ENCODE measurements at places on chromosomes 2 and 18.

GRCh38 chr2:120546048-120546864 lies 189.4 kb upstream of the GLI2 start:
- peak; percentile 65 for DNase-seq

- no peak for DNase-seq
Measured at GRCh38 chr2:16506366-16506765, 159.3 kb downstream of the CYRIA start.

GRCh38 chr2:27724191-27724590 lies 47.3 kb upstream of the MRPL33 start:
- DNase-seq, result no peak

- no peak for DNase-seq
Measured at GRCh38 chr2:147560810-147561535, 283.9 kb upstream of the ACVR2A start.

DNA sequence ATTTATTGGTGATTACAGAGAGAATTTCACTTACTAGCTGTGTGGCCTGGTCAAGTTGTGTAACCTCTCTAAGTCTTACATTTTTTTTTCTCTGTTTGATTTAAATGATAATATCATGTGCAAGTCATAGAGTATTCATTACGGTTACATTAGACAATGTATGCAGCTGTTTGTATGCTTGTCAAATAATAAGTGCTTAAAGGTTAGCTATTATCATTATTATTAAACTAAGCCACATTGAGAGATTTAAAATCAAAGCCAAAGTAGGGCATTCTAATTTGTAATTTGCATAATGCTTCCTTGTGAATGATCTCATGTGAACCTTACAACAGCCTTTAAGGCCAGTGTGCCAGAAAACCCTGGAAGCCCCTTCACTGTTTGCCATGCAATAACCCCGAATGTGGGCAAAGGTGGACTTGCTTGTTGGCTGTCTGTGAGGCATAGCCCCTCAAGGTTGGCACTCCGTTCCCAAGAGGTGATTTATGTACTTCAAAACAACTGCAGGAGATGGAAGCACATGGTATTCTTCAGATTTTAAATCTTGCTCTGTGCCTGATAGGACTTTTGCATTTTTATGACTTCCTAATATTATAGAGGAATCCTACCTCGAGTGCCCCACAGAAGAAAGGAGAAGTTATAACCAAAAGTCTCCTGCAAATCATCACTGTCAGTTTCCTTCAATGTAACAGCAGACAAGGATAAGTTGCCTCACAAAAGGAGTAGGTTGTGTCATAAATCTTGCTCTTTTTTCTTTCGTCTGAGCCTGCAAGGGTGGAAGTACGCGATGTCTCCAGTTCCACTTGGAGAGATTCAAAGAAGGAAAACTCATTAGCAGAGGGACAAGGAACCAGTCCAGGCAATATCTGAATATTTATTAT lies 272.0 kb downstream of the TGIF1 start:
- DNase-seq, result no peak

DNA sequence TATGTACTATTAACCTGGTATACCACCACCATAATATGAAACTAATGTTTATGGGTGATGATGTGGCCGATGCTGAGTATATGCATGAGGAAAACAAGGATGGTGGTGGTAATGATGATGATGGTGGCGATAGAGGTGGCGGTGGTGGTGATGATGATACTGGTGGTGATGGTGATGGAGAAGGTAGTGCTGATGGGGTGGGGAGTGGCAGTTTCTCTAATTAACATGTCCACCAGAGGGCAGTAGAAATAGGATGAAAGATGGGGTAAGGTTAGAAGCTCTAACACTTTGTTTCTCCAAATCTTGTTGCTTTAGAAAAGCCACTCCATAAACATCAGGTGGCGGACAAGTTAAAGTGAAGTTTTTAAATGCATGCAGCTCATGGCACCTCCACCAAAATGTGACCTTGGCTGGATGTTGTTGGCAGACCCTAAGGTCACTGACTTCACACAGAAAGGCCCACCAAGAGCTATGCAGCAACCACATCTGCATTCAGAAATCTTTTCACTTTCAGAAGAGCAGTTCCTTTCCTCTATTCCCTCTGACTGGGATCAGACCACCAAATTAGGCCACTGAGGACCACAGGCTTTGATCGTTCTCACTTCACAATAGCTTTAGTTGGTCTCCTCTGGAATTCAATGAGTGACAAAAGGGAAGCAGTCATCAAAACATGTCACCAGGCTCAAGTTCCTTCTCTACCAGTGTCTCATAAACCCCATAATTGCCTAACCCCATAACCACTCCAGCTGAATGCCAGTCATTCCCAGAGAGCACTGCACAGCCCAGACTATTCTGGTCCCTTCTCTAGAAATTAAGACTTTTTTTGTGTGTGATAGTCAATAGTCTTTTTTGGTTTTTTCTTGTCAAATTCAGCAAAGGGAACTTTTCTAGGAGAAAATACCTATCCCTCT lies 7.5 kb upstream of the BCL11A start:
- DNase-seq, result no peak

DNA sequence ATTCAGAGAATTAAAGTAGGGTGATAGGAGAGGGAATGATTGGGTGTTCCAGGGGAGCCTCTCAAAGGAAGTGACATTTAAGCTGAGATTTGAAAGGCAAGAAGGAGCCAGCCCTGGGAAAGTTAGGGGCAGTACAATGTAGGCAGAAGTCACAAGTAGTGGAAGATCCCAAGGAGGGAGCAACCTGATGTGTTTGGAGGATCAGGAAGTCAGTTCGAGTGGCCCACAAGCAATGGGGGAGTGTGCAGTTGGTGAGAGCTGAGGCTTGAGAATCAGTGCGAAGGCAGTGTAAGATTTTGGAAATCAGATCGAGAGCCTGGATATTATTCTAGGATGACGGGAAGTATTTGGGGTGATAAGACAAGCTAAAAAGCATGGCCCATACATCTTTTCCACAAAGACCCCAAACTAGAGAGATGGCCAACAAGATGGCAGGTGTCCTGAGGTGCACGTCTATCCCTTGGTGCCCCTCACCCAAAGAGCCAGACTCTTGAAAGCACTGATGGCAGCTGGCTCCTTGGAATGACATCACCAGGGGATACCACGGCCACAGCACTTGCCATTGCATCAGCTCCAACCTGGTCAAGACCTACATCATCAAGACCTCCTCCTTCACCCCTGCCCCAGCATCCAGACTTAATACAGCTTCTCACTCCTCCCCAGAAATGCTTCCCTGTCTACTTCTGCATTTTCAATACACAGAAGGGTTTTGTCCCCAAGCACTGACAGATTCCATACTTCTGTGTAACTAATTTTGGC lies 127.3 kb downstream of the BCL2 start:
- DNase-seq, result no peak

- no peak for DNase-seq
Measured at GRCh38 chr2:119157850-119158511, 570 bp downstream of the C1QL2 start.

DNA sequence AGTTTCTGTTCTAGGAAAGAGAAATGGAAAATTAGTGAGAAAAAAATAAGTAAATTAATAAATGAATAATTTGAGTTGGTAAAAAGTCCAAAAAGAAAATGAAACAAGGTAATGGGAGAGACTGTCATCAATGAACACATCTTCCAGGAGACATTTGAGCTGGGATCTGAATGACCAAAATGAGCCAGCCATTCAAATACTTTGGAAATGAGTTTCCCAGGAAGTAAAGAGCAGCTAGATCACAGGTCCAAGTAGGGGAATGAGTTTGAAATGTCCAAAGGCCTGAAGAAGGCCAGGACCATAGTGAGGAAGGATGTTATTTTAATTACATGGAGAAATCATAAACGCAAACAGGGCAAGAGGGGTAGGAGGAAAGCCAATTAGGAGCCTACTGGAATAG lies 6.6 kb upstream of the DNAH7 start:
- DNase-seq, result no peak

DNA sequence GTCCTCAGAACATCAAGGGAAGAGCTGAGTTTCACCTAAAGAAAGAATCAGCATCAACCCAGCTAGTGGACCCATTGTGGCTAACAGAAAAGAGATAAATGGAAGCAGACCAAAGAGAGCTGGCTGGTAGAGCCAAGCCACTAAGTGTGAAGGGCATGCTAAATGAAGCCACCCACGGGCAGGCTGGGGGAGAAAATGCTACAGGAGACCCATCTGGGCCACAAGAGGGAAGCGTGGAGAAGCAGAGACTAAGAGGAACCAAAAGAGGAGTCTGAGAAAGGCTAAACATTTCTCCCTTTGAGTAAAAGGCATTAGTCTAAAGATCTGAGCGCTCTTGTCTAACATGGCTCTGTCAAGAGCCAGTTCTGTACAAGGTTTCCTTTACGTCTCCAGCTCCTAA lies 15.8 kb downstream of the CWC22 start:
- DNase-seq, result no peak

DNA sequence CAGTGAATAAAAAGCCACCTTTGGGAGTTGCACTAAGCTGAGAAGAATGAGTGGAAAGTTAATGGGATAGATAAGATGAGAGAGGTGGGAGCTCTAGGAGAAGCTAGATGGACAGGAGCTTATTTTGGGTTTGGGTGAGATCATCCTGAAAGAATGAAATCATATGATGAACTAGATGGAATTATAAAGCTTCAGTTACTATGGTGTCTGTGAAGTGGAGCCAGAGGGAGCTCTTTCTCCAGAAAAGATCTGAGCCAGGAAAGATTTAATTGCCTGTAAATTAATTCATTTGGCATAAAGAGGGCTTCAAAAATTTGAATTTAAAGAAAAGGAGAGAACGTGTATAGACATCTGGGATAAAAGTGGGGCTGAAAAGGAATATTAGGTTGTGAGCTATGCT lies 10.3 kb downstream of the DNAH6 start:
- no peak for DNase-seq

- DNase-seq, result no peak
Measured at GRCh38 chr2:9166579-9167377, 39.8 kb upstream of the ASAP2 start.

DNA sequence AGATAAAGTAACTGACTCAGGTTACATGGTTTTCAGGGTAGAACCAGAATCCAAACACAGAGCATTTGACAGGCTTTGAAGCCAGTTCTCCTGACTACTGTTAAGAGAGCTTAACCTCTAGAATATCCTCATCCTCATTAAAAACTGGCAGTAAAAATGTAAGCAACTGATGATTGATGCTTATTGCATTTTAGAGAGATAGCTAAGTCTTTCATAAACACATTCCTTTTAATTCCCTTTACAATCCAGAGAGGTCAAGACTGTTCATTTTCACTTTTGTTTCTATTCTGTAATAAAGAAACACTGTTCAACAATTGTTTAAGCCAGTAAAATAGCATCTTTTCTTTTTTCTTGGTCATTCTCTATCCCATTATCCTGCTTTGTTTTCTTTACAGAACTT lies 53.9 kb upstream of the RAB27B start:
- no peak for DNase-seq

GRCh38 chr18:48834413-48835031 lies 116.2 kb downstream of the SMAD7 start:
- DNase-seq, result peak; percentile 66

- no peak for DNase-seq
Measured at GRCh38 chr2:60352491-60353405, 200.7 kb downstream of the BCL11A start.

GRCh38 chr2:172358691-172359556 lies 68.5 kb upstream of the ITGA6 start:
- no peak for DNase-seq

- DNase-seq, result no peak
Measured at GRCh38 chr18:1446765-1447164, 542.1 kb downstream of the ADCYAP1 start.

GRCh38 chr2:44715671-44716081 lies 225.8 kb upstream of the SIX3 start:
- peak; percentile 31 for DNase-seq

DNA sequence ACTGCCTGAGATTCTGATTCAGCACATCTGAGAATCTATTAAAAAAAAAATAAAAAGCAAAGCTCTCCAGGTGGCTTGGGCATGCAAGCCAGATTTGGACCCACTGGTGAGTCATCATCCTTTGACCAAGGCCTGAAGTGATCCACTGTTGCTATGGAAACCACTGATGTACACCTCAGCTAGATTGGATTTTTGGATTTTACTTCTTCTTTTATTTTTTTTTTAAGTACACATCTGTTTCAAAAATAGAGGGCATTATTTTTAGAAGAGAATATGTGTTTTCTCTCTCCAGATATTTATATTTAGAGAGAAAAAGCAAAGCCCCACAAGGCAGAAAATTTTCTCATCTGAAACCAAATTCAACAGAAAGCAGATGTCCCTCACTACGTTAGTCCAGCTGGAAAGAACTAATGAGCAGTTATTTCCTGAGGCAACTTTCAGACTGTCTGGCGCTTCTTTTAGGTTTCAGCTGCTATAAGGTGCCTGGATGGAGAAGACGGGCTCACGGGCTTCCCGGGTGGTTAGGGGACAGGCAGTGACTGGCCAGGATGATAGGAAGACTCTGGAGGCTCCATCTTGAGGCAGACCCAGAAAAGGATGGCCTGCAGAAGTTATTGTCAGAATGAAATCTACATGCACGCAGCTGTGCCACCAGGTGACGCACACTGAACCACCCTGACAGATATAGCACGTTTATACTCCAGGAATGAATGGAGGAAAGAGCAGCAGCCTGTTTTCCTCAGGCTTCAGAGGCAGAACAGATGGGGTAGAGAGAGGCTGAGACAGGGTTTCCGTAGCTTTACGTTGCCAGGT lies 50.5 kb downstream of the MRPL35 start:
- peak; percentile 75 for DNase-seq

DNA sequence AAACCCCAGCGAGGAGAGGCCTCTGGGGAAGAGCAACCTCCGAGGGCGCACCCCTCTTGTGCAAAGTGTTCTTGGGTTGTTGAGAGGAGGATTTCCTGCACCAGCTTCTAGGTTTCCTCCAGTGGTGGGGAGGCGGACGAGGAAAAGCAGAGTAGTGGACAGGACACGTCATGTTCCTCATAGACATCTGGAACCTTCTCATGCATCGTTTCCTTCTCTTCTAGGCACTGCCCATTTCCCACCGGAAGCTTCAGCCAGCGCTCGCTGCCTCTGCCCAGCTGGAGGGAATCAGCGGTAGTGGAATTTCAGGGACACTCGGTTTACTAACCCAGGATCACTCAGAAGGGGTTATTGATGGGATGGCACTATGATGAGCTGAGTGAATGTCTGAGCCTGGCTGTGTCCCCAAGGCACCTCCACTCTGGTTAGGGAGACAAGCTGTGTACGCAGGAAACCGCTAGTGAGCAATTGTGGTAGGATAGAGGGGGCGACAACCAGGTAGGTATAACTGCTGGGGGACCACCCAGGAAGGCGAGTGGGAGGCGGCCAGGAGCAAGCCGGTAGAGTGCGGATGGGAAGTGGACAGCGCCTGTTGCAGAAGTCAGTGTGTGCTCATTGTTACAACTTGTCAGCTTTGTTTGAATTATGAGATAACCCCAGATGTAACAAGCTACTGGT lies 960 bp upstream of the APOB start:
- DNase-seq, result no peak
